ENCODE measurements at places on chromosomes 4 and X. TPM values are rescaled to one million over a fixed set of nuclear protein-coding genes. Genes with fewer than 3 reads are reported as not detected.

MXRA5 gene
- total RNA-seq, result 1.7 TPM

DNA sequence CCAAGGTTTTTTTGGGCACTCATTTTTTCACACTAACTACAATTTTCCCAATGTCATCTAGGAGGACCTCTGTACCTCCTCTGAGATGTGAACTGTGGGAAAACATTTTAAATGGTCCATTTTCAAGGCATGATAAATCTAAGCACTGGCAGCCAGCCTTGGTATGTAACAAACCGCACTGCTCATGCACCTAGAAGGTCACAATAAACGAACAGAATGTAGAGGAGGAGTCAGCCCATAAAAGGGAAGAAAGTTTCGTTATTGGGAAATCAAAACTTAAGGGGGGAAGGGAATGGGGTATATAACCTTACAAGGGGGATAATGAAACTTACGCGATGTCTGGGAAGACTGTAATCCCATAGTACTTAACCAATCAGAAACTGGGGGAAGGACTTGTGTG lies 16.4 kb downstream of the COX18 start:
- H3K27ac ChIP-seq, result no peak overlapping the region
- DNase-seq, result no peak
- H3K27me3 ChIP-seq, result no peaks in the 10 kb centered on the region
- H3K36me3 ChIP-seq, result peaks cover 15% of the 10 kb centered on the region
- peaks cover 6% of the 10 kb centered on the region for H3K4me1 ChIP-seq

TCEANC gene
- 3.2 TPM for total RNA-seq

SLIT2 gene
- 11.7 TPM for total RNA-seq

GABRA4 gene
- total RNA-seq, result 0.33 TPM

DNA sequence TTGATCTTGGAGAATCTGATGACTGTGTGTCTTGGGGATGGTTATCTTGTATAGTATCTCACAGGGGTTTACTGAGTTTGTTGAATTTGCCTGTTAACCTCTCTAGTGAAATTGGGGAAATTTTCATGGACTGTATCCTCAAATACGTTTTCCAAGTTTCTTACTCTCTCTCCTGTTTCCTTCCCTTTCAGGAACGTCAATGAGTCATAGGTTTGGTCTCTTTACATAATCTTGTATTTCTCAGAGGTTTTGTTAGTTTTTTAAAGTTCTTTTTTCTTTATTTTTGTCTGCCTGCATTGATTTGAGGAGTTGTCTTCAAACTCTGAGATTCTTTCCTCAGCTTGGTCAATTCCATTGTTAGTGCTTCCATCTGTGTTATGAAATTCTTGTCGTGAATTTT lies 227.7 kb upstream of the GPRIN3 start:
- no peaks in the 10 kb centered on the region for H3K4me1 ChIP-seq
- DNase-seq, result no peak
- H3K36me3 ChIP-seq, result no peaks in the 10 kb centered on the region

DNA sequence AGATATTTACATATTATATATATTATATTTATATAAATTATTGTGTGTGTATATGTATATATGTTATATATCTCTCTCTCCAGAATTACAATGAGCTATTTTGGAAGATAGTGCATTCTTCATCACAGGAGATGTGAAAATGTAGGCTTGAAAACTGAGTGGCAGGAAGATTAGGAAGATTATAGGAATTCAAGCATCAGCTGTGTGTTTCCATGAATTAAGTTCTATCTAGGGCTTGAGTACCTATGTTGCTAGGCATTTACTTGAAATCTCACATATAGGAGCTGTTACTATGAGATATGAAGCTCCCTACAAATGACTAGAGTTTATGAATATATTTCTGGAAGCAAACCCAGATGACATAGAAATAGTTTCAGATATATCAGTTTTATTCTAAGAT lies 328.7 kb downstream of the EPHA5 start:
- no peaks in the 10 kb centered on the region for H3K27me3 ChIP-seq
- H3K27ac ChIP-seq, result no peak overlapping the region
- no peaks in the 10 kb centered on the region for H3K36me3 ChIP-seq
- H3K4me3 ChIP-seq, result no peak overlapping the region
- H3K4me1 ChIP-seq, result no peaks in the 10 kb centered on the region

FAM9C gene
- total RNA-seq, result not detected

HSPA4L gene
- total RNA-seq, result 4.7 TPM

PNCK gene
- 4.3 TPM for total RNA-seq

DNA sequence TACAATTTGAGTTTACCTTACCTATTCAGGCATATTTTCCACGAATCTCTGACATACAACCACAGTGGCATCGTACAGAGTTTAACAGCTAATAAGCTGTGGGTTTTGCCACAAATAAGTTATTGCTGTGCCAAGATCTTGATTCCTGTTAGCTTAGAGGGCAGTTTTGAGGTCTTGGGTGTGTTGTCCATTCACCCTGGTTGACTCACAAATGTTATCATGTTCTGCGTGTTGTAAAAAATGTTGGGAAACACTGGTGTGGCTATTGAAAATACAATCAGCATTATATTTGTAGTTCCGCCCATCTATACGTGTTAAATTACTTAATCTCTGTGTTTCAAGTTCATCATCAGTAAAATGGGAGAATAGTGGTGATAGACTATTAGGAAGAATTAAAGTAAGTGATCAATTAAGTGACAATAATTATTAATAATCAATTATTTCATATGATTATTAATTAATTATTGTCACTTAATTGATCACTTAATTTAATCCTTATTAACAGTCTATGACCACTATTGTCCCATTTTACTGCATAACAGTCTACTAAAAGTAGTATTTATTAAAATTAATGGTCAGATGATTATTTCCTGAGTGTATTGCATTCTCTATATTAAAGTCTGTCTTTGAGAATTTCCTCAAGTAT lies 96.3 kb downstream of the TMA16 start:
- H3K4me3 ChIP-seq, result no peak overlapping the region
- no peaks in the 10 kb centered on the region for H3K27me3 ChIP-seq
- no peak for DNase-seq
- no peaks in the 10 kb centered on the region for H3K4me1 ChIP-seq
- no peaks in the 10 kb centered on the region for H3K36me3 ChIP-seq
- H3K27ac ChIP-seq, result no peak overlapping the region

NDUFA1 gene
- 69.7 TPM for total RNA-seq

- H3K27me3 ChIP-seq, result no peaks in the 10 kb centered on the region
- no peak for DNase-seq
- H3K4me1 ChIP-seq, result no peaks in the 10 kb centered on the region
- H3K4me3 ChIP-seq, result no peak overlapping the region
- peaks cover 80% of the 10 kb centered on the region for H3K36me3 ChIP-seq
Observed at GRCh38 chrX:131789664-131790063, 233.4 kb upstream of the STK26 start.

CXorf49 gene
- total RNA-seq, result not detected

XAGE2 gene
- total RNA-seq, result not detected
